D341Med (cell line): ENCODE measurements at places on chromosomes 1 and 21.

DNA sequence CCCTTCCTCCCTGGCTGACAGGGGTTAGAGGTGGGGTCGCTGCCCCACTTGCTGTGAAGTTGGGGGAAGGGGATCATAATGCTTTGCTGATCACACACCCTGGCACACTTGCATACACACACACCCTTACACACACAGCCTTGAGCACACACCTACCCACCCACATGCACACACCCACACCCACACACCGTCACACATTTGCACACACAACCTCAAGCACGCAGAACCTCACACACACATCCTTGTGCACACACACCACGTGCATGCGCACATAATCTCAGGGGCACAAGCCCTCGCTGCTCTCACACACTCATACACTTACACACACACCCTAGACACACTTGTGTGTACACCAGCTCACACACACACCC is 16.4 kb upstream of the TNFRSF8 start:
- no peak for DNase-seq

DNA sequence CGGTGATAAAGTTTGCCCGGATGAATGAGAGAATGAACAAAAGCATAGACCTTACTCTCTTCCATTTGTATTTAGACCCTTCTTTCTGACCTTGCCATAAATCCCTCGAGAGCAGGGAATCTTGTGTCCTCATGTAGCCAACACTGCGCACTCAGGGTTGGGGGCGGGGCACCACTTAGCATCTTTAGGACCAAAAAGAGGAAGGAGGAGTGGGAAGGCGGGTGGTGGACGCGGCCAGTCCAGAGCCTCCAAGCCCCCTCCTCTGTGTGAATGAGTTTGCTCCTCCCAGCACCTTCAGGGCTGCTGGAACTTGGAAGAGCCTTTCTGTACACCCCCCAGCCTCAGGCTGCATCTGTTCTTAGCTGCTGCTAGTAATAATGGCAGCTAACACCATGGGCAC is 141.9 kb upstream of the TMEM51 start:
- DNase-seq: no peak

DNA sequence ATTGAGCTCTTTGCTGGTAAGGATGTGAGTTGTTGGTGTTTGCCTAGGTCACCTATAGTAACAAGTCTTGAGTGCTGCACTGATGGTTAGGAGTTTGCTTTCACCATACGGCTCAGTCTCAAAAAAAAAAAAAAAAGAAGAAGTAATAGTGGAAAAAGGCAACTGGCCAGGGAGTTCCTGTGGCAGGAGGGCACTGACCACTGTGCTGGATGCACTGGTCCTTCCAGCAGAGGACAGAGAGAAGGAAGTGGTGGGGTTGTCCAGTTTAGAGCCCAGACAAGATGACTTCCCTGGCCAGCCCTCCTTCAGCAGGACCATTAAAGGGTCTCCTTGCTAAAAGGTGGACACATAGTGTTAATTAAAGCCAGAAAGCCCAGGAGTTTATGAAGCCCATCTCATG is 11.9 kb upstream of the PTCH2 start:
- DNase-seq: no peak

DNA sequence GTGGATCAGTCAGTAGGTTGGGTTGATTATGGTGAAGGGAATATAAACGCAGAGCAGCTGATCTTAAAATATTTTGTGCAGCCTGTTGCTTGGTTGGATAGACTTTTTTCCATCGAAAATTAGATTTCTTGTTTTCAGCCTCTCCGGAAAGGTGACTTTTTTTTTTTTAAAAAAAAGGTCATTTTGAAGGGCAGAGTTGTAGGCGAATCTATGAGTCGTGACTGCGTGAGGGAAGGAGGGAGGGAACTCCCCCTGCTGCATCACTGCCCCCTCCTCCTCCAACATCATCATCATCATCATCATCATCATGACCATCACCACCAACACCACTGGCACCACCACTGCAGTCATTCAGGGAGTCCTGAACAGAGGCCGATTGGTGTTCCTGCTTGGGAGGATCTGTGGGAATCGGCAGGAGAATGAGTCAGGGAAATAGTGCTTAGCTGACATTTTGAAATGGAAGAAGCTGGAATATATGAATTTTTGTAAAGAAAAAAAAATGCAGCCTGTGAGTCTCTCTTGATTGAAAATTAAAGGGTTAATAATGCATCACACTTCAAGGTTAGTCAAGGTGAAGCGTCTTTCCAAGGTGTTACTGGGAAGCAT is 1.2 kb downstream of the ATP1B1 start:
- DNase-seq: no peak

DNA sequence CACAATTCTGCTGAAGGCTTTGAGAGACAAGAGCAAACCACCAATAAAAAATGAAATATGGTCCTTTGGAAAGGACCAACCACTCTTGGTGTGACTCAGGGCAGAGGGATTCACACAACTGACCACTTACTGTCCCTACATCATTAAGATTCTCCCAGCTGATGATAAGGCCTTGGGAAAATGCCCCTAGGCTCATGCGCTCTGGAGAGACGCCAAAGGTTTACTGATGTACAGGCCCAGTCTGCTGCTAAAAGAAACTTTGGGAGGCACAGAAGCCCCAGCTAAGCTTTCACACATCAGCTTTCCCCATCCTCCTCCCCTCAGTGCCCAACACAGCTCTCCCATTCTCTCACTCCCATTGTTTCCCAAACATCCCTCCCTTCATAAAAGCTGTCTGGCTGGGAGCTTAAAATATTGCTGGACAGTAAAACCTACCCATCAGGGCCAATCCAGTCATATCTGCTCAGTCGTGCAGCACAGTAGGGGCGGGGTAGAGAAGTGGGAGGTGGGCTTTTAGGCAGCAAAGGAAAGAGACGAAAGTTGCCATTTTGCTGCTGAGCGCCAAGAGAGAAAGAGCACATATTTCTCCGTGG is at the start of gene GJA8:
Gene GJA8, plus strand, starts transcription at position 543 of the 593 bp plus-strand sequence. CDS start 5,161 bp downstream, outside the sequence.
- no peak for DNase-seq

GRCh38 chr1:192839162-192840066 is 30.6 kb downstream of the RGS2 start:
- DNase-seq: no peak

- DNase-seq: no peak
Observed at GRCh38 chr1:221829327-221830015, 87.6 kb upstream of the DUSP10 start.

GRCh38 chr1:228022571-228023293 is 15.9 kb downstream of the WNT3A start:
- DNase-seq: peak; percentile 40

- peak; percentile 92 for DNase-seq
Observed at GRCh38 chr1:150561254-150561973, 12.2 kb downstream of the ADAMTSL4 start.

DNA sequence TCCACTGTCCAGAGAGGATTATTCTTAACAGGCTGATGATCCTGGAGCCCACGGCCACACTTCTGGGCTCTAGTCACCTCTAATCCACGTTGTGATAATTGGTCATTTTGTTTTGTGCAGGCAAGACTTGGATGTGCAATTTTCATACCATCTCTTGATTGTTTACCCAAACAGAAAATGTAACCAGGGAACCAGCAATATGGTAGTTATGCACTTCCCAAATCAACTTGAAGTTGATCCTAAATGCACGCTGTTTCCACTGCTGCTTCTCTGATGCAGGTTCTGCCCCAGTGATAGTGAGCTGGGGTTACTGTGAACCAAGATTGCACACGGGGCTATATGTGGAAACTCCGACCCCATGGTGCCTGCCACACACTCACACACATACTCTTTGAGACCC is 14.7 kb upstream of the KCNJ15 start:
- DNase-seq: no peak

DNA sequence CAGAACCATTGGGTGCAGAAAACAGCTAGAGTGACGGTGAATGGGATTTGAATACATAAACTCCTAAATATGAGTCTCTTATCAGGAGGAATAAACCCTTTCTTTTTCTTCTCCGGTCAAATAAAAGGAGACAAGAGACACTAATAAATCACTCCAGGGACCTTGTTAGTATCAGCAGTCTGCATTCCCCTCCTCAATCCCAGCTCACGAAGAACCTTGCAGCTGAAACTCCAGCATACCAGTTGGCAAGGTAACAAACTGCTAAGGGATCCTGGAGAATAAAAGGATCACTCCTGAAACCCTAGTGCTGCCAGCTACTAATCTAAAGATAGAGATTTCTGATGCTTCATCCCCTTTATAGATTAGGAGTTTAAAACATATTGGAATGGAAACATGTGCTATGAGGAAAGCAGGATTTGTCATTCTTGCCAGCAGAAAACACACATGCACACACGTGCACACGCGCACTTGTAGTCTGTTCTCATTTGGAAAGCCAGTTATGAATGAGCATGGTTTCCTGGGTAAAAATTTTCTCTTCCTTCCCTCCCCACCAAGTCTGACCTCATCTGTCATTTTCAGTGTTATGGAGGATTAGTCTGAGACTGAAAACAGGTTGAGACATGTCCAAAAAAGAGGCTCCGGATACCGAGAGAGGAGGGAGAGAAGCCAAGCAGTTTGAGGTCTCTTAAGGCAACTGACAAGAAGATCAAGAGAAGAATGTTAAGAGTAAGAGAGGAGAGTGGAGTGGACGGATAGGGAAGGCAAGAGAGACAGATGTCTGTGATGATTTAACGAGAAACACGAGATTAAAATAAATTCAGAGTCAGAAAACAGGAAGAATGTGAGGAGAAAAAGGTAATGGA is 10.9 kb downstream of the IER5 start:
- DNase-seq: no peak

DNA sequence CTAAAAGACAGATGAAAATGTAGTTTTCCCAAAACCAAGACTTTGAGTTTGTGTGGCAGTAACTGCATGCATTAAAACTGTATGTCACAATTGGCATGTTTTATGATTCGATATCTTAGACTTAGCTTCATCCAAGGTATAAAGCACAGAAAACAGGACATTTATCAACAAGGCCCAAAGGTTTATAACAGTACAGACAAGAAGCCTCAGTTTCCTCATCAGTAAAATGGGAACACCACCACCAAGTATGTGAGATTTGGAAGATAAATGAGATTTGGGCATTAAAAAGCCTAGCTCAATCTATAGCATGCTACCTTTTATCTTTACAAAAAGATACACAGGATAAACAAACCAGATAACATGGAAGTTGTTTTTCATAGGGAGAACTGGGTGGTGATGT is 128.5 kb downstream of the DAB1 start:
- DNase-seq: no peak

DNA sequence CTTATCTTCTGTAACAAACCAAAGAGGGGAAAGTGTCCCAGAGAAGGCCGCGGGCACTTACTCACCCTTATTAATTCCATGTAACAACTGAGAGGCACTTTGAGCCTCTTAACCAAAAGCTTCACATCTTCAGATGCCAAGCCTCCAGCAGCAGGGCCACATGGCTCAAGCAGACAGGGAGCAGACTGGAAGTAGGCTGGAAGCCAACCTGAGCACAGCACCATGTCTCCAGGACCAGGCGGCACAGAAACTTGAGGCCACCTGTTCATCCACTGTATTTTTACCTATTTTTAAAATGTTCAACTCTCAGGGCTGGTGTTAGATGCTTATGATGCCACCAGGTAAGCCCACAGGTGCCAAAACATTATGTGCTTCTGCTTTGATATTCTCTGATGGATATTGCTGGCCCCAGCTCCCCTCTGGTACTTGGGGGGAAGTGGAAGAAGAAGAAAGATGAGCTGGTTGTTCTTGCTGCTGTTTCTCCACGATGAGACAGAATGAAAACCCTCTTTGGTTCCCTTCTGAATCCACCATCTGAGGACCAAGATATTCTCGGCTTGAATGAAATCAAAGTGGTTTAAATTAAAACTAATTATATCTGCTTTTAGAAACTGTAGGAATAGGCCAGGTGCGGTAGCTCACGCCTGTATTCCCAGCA is 30.6 kb upstream of the SDE2 start:
- DNase-seq: no peak
